ENCODE measurements at places on chromosomes 1 and 21.

DNA sequence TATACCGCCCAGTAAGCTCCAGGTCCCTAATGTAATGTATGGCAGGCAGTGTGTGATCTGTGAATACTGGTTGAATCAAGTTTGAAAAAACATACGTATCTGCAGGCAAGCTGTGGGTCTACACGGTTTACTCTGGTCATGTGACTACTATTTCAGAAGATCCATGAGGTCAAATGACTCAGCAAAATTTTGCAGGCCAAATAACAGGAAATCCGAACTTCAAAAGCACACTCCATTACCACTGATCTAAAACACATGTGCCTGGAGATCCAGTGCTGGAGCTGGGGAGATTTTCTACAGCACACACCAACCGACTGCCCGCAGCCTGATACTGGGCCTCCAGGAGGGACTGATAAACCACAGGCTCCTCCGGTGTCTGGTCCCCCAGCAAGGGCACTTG lies 64.5 kb upstream of the SLC44A3 start:
- no peak for DNase-seq

GRCh38 chr1:106517224-106517623 lies 539.2 kb upstream of the PRMT6 start:
- no peak for DNase-seq

DNA sequence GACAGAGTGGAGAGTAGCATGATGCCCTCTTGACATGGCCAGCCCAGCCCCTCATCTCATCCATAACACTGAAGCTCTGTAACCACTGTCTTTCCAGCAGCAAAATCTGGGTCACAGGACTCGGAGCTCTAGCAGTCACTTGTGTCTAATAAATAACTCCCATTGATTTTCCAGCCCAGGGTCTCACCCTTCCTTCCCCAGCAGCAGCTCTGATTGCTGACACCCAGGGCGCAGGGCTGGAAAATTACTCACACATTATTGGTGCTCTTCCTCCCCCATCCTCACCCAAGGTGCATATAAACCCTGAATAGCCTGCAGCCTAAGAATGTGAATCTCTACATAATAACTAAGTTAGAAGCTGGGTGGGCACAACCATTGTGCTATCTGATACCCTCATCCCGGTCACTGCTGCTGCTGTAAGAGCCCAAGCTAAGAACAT lies 21.1 kb upstream of the OR10J5 start:
- no peak for DNase-seq

GRCh38 chr1:221747839-221748238 lies 6.0 kb upstream of the DUSP10 start:
- DNase-seq: no peak

DNA sequence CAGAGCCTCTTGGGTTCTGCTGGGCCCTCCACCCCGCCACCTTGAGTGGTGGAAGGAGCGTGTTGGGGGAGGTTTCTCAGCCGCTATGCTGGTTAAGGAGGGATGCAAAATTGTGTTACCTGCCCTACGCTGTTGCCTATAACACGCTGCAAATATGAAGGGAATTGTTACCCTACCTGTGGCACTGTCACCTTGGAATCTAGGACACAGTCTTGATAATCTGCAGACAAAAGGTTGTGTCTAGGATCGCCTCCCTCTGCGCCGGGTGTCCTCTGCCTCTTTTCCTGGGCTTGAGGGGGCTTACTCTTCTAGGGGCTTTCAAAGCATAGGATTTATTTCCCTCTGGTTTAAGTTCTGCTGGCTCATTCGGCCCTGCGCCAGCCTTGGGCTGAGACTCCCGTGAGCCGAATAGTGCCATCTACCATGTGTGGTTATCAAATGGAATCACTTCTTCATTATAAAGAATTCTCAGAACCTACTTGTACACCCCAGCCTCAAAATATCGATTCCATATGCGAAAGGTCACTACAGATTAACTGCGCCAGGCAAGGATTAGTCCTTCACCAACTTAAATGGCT lies 697 bp downstream of the SLC22A15 start:
- no peak for DNase-seq

Measured in activated CD4-positive, alpha-beta T cell treated with anti-CD3 and anti-CD28 coated beads for 4 hours (primary cell).